Parietal lobe (tissue), 2 donors: ENCODE measurements at places on chromosomes 5 and 9. TPM values are rescaled to one million over a fixed set of nuclear protein-coding genes. Genes with fewer than 3 reads are reported as not detected.

ZNF454 gene
- total RNA-seq, result 25.4 TPM

OR2Y1 gene
- not detected for total RNA-seq

TARS1 gene
- 59.5 TPM for total RNA-seq

SMARCA2 gene
- total RNA-seq, result 312 TPM
